Activated CD4-positive, alpha-beta T cell treated with anti-CD3 and anti-CD28 coated beads, Interleukin-2, amount 50 U/mL, for 1 hour (primary cell): ENCODE measurements at places on chromosomes 13 and 19.

DNA sequence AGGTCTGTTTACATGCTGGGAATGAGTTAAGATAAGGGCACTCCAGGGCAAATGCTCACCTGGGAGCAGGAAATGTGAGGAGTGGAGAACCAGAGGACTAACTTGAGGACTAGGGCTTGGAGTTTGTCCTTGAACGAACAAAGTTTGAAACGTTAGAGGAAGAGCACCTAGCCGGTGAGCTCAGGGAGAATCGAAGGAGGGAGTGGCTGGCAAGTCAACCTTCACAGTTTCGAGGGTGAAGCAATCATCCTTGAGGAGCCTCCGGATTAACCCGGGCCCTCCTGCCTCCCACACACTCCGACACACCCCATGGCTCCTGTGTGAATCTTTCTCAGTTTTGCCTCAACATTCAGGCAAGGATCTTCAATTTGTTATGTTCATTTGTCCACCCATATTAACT lies 58.6 kb downstream of the LMO7 start:
- no peak for DNase-seq

DNA sequence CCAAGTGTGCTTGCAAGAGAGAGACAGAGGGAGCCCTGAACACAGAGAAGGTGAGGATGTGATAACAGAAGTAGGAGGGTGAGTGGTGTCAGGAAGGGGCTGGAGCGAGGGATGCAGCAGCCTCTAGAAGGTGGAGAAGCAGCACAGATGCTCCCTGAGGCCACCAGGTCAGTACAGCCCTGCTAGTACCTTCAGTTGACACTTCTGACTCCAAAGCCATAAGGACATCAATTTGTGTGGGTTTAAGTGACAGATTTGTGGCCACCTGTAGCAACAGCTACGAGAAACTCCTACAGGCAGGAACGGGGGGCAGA lies 6.9 kb downstream of the ERICH4 start:
- DNase-seq, result no peak

DNA sequence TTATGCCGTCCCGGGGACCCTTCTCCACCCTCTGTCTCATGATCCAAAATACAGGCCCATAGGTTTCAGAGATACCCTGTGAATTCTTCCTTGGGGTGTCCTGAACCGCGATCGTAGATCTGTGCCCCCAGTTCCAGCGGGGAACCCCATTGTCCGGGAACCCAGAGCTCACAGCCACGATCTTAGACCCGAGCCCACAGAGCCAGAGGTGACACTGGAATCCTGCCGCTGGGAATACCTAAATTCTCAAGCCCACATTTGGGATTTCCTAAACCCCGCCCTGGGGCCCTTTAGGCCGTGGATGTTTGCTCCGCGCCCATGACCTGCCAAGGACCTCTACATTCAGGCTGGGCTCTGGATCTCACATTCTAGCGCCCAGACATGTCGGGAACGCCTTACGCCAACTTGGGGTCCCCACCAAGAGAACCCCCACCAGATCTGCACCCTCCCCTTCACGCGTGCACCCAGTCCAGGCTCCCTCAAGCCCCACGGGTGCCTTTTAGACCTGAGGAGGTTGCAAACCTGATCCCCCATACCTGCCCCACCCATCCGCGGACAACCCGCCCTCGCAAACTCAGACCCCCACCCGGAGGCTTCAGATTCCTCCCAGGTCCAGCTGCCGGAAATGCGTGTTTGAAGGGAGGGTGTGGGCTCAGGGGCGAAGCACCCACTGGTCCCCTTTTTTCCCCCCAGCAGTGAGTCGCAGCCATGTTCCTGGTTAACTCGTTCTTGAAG lies 605 bp downstream of the CAPNS1 start:
- no peak for DNase-seq

DNA sequence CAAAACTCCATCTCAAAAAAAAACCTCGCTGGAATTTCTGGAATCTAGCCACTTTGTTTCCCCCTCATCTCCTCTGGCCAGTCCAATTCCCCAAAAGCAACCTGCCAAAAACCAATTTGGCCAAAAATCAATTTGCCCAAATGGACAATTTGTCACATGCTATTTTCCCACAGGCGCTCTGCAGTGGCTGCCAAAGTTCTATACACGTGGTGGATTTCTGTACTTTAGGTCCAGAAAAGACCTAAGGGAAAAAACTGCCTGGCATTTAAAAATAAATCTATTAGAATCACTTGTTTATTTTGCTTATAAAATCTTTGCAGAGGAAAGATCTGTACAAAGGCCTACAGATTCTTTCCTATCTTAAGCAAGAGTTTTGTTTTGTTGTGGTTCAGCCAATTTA lies 79.4 kb downstream of the MAP4K1 start:
- no peak for DNase-seq
